ENCODE measurements at places on chromosomes 12 and 14. TPM values are rescaled to one million over a fixed set of nuclear protein-coding genes. Genes with fewer than 3 reads are reported as not detected.

- DNase-seq: peak; percentile 92
Observed at GRCh38 chr12:54360717-54361456, 3.4 kb downstream of the GPR84 start.

- no peak for DNase-seq
Observed at GRCh38 chr12:71896205-71896882, 42.3 kb upstream of the TPH2 start.

- DNase-seq: no peak
Observed at GRCh38 chr12:7441216-7441615, 2.7 kb downstream of the CD163L1 start.

The CMA1 gene
- total RNA-seq: not detected
